ENCODE measurements at places on chromosomes 7 and 10. TPM values are rescaled to one million over a fixed set of nuclear protein-coding genes. Genes with fewer than 3 reads are reported as not detected.

GRCh38 chr10:103668351-103669242 lies 175.1 kb downstream of the NEURL1 start:
- peaks cover 11% of the 10 kb centered on the region for H3K4me1 ChIP-seq
- DNase-seq, result no peak
- H3K27ac ChIP-seq, result no peak overlapping the region
- no peaks in the 10 kb centered on the region for H3K27me3 ChIP-seq

GRCh38 chr10:30219971-30220751 lies 128.9 kb downstream of the MTPAP start:
- H3K4me3 ChIP-seq, result no peak overlapping the region
- H3K36me3 ChIP-seq, result no peaks in the 10 kb centered on the region
- H3K27ac ChIP-seq, result no peak overlapping the region
- peaks cover 9% of the 10 kb centered on the region for H3K4me1 ChIP-seq

Gene SP4
- total RNA-seq, result 22.8 TPM

DNA sequence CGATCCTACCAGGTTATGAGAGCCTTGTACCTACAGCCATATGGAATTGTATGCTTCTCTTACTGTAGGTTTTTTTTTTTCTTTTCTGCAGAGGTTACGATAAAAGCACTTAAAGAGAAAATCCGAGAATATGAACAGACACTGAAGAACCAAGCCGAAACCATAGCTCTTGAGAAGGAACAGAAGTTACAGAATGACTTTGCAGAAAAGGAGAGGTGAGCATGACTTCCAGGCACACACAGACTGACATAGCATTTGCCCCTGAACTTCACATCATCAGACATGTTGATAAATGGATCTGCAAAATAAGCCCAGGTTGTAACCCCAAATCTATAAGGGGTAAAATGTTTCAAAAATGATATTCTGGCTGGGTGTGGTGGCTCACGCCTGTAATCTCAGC lies 182.4 kb upstream of the SH2B2 start:
- H3K4me3 ChIP-seq, result no peak overlapping the region
- H3K27ac ChIP-seq, result no peak overlapping the region
- DNase-seq, result no peak

Gene GRB10
- total RNA-seq, result 2.8 TPM

DNA sequence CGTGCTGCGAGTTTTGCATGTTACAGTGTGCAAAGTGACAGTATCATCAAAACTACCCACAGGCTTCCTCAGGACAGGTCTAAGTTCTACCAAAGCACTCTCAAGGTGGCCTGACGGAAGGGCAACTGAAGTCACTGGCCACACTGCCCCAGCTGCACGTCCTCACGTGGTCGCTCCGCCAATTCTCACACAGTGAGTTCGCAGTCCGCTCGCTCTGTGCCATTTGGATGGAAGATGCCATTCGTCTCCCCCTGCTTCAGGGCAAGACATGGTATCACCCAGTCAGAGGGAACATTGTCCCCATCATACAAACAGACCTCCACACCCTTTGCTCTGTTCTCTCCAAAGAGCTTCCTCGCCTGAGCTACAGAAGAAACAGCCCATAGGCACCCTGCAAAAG lies 109.6 kb upstream of the COBL start:
- no peaks in the 10 kb centered on the region for H3K27me3 ChIP-seq
- DNase-seq, result no peak
- no peak overlapping the region for H3K4me3 ChIP-seq
- H3K27ac ChIP-seq, result no peak overlapping the region
- H3K4me1 ChIP-seq, result no peaks in the 10 kb centered on the region
- no peaks in the 10 kb centered on the region for H3K36me3 ChIP-seq

Gene MNX1
- not detected for total RNA-seq

DNA sequence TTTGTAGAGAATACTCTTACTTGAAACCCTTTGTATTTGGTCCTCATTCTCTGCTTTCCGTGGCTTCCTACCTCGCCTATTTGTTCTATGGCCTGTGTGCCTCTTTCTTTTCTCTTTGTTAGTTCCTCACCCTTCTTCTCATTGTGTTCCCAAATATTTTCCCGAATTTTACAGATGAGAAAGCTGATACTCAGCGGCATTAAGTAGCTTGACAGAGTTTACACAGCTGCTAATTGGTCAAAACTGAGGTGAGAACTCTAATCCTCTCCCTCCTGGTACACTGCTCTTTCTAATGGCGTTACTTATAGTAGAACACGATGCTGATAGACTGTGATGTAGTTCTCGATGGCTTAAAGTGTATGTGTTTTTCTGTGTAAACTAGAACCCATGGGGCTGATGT lies 80.7 kb upstream of the HDAC9 start:
- H3K4me3 ChIP-seq, result no peak overlapping the region
- no peaks in the 10 kb centered on the region for H3K27me3 ChIP-seq
- H3K4me1 ChIP-seq, result no peaks in the 10 kb centered on the region

- no peak overlapping the region for H3K27ac ChIP-seq
- no peaks in the 10 kb centered on the region for H3K27me3 ChIP-seq
- no peak for DNase-seq
- H3K4me3 ChIP-seq, result no peak overlapping the region
- peaks cover 23% of the 10 kb centered on the region for H3K4me1 ChIP-seq
Observed at GRCh38 chr7:99790407-99790806, 6.4 kb upstream of the CYP3A4 start.

DNA sequence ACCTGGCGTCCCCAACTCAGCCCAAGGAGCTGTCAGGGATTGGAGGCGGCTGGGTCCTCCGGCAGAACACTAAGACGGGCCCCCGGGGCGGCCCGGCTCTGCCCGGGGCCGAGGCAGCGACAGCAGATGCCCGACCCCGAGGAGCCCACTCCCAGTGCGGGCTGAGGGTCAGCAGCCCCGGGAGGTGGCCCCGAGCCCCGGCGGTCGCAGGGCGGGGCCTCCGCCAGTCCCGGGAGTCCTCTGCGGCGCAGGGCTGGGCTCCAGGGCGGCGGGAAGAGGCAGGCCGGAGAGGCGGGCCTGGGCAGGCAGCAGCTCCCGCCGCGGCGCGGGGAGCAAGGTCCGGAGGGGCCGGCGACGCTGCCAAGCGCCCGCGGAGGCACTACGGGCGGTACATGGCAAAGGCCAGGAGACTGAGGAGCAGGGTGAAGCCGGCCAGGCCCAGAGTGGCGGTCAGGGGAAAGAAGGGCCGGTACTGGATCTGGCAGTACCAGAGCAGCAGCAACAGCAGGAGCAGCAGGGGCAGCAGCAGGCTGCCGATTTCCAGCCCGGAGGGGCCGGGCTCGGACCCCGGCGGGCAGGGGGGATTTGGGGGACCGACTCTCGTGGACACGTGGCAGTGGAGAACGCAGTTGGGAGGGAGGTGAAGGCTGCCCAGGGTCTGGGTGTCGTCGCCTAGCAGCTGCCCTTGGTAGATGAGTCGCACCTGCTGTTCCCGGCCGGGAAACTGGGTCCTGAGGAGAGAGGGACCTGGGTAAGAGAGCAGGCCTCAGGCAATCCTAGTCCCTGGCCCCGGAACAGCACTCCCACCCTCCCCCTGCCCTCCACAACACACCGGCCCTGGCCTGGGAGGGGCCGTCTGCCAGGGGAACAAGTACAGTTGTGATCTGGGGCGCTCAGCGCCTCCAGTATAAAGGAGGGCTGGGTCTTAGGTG lies 827 bp upstream of the FASTK start:
- peaks cover 13% of the 10 kb centered on the region for H3K36me3 ChIP-seq
- no peak for DNase-seq
- peaks cover 45% of the 10 kb centered on the region for H3K4me1 ChIP-seq
- H3K4me3 ChIP-seq, result peak overlapping the region; percentile 95

- no peak overlapping the region for H3K27ac ChIP-seq
- no peak overlapping the region for H3K4me3 ChIP-seq
- no peaks in the 10 kb centered on the region for H3K27me3 ChIP-seq
Observed at GRCh38 chr7:137036768-137037167, 168.3 kb downstream of the CHRM2 start.

DNA sequence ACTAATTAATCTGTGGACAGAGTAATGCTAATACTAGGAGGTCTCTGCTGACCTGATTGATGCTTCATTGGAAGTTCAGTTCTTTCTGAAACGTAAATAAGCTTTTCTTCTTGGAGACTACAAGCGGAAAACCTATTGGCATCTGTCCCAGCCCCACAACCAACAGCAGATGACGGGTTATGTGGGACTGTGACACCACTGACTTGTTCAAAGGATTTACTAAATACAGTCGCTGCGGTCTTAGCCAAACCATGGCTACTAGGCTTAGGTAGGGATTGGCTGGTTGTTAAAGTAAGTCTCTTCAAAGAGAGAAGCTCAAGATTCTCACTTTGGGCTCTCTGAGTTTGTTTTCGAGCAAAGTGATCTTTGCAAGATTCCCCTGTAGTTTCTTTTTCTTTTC lies 68.3 kb downstream of the HYCC1 start:
- no peak overlapping the region for H3K4me3 ChIP-seq
- H3K27ac ChIP-seq, result no peak overlapping the region

Gene PWWP2B
- 4.1 TPM for total RNA-seq

GRCh38 chr7:143126146-143126545 lies 5.7 kb upstream of the PIP start:
- DNase-seq, result no peak
- H3K27me3 ChIP-seq, result peaks cover 6% of the 10 kb centered on the region
- no peaks in the 10 kb centered on the region for H3K4me1 ChIP-seq
- H3K36me3 ChIP-seq, result no peaks in the 10 kb centered on the region
- H3K4me3 ChIP-seq, result no peak overlapping the region
- no peak overlapping the region for H3K27ac ChIP-seq

- H3K4me1 ChIP-seq, result no peaks in the 10 kb centered on the region
- H3K27ac ChIP-seq, result no peak overlapping the region
Observed at GRCh38 chr10:55232553-55232952, 431.5 kb upstream of the PCDH15 start.

- no peak overlapping the region for H3K27ac ChIP-seq
- H3K4me3 ChIP-seq, result no peak overlapping the region
- no peaks in the 10 kb centered on the region for H3K27me3 ChIP-seq
- H3K36me3 ChIP-seq, result peaks cover 4% of the 10 kb centered on the region
- DNase-seq, result no peak
- H3K4me1 ChIP-seq, result peaks cover 13% of the 10 kb centered on the region
Observed at GRCh38 chr7:36613031-36613614, 111.2 kb downstream of the AOAH start.

DNA sequence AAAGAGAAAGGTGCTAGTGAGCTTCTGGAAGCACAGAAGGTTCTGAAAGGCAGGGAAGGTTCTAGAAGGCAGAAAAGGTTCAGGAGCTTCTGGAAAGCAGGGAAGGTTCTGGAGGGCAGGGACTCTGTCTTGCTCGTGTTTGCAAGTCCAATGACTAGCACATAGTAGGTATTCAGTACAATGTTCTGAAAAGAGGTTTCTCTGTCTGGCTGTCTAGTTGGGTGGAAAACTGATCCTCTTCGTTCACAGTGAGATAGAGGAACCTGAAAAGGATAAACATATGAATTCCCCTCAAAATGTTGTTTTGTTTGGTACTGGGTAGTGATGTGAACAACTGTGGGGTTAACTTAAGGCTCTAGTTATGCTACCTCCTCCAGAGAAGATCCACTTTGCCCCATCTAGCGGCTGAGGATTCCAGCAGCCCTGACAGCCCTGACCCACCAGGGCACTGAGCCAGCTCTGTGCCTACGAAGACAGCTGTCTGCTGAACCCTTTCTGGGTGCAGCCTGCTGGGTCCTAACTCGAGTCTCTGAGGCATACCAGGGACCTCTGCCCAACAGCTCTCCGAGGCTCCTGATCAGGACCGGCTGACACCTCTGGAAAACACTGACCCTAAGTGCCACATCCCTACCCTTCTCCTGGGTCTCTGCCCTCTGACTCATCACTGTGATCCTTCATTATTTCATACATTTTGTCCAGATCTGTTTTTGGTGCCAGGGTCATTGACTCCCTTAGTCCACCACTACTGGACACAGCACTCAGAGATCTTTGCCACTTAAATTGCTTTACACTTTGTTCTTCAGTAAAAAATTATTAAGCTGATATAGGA lies 15.4 kb downstream of the PTPRN2 start:
- H3K4me3 ChIP-seq, result no peak overlapping the region
- no peaks in the 10 kb centered on the region for H3K4me1 ChIP-seq

DNA sequence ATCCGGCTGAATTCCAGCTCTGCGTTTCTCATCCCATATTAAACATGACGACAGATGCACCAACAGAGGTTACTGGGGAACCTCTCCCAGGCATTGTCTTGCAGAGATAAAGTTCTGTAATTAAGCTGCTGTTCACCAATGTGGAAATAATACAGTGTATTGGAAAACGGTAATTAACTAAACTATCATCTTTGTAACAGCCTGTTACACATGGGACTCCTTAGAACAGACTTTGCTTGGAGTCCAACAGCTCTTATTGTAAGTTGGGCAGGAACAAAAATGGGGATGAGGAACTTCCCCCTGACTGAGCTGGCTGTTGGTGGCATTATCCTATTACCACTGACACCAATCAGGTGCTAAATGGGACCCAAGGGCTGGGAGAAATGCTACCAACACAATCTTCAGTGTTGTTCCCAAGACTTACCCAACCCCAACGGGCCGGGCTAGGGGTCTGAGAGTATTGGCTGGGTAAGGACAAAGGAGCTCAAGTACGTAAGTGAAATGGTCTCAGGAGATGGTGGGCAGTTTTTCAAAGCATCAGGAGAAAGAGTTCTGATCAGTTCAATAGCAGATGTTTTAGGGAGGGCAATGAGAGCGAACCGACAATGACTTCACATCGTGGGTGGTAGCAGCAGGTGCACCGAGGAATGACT lies 759.4 kb downstream of the GRID1 start:
- H3K4me3 ChIP-seq, result no peak overlapping the region
- H3K4me1 ChIP-seq, result peaks cover 26% of the 10 kb centered on the region
- DNase-seq, result no peak
- no peak overlapping the region for H3K27ac ChIP-seq
- H3K36me3 ChIP-seq, result no peaks in the 10 kb centered on the region

GRCh38 chr7:75534727-75535307 lies 42.7 kb downstream of the SPDYE5 start:
- H3K27me3 ChIP-seq, result peaks cover 5% of the 10 kb centered on the region
- H3K27ac ChIP-seq, result peak overlapping the region; percentile 2
- no peak overlapping the region for H3K4me3 ChIP-seq
- DNase-seq, result no peak

Gene OLAH
- total RNA-seq, result 0.44 TPM

DNA sequence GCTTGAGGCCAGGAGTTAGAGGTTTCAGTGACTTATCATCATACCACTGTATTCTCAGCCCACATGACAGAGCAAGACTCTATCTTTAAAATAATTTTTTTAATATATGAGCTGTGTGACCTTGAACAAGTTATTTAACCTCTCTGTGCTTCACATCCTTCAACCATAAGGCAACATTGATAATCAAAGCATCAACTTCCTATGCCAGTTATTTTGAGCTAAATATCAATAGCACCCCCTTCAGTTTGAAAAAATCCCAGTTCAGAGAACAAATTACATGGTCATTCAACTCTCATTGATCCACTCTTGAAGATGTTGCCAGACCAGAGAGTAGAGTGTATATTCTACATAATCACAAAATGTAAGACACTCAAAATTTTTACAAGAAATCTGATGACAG lies 53.0 kb downstream of the ASNS start:
- DNase-seq, result no peak
- H3K27me3 ChIP-seq, result peaks cover 6% of the 10 kb centered on the region
- no peak overlapping the region for H3K4me3 ChIP-seq
- H3K4me1 ChIP-seq, result no peaks in the 10 kb centered on the region
- H3K36me3 ChIP-seq, result no peaks in the 10 kb centered on the region
